ENCODE measurements at places on chromosomes 7 and 10.

GRCh38 chr7:121761399-121761798, 111.6 kb upstream of the PTPRZ1 start:
- H3K27ac ChIP-seq = no peak overlapping the region
- no peak overlapping the region for H3K4me3 ChIP-seq
- H3K27me3 ChIP-seq = no peaks in the 10 kb centered on the region
- H3K4me1 ChIP-seq = no peaks in the 10 kb centered on the region
- no peaks in the 10 kb centered on the region for H3K36me3 ChIP-seq

- H3K36me3 ChIP-seq = peaks cover 26% of the 10 kb centered on the region
- DNase-seq = no peak
- H3K4me1 ChIP-seq = peaks cover 30% of the 10 kb centered on the region
- H3K4me3 ChIP-seq = no peak overlapping the region
Observed at GRCh38 chr7:2063563-2064260, 169.0 kb downstream of the MAD1L1 start.

DNA sequence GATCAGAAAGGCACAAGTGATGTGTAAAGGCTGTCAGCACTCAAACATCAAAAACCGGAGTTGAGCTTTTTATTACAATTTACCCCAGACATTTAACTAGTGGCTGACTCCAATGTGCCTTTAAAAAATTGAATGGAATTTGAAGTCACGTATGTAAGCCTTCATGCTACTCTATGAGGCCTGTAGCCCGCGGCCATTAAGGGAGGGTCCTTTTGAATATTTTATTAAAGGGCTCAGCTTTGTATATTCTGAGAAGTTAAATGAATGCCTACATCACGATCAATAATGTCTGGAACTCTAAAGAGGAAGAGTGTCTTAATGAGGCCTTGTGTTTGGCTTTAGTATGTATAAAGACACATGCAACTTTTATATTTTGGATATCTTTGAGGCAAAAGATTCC, 916.6 kb upstream of the CELF2 start:
- H3K36me3 ChIP-seq = no peaks in the 10 kb centered on the region
- no peaks in the 10 kb centered on the region for H3K4me1 ChIP-seq
- H3K4me3 ChIP-seq = no peak overlapping the region
- DNase-seq = no peak
- H3K27ac ChIP-seq = no peak overlapping the region

- peaks cover 44% of the 10 kb centered on the region for H3K4me1 ChIP-seq
- DNase-seq = no peak
- H3K27me3 ChIP-seq = peaks cover 8% of the 10 kb centered on the region
- H3K27ac ChIP-seq = no peak overlapping the region
- H3K4me3 ChIP-seq = no peak overlapping the region
- H3K36me3 ChIP-seq = no peaks in the 10 kb centered on the region
Observed at GRCh38 chr7:106369816-106370215, 85.0 kb upstream of the NAMPT start.

DNA sequence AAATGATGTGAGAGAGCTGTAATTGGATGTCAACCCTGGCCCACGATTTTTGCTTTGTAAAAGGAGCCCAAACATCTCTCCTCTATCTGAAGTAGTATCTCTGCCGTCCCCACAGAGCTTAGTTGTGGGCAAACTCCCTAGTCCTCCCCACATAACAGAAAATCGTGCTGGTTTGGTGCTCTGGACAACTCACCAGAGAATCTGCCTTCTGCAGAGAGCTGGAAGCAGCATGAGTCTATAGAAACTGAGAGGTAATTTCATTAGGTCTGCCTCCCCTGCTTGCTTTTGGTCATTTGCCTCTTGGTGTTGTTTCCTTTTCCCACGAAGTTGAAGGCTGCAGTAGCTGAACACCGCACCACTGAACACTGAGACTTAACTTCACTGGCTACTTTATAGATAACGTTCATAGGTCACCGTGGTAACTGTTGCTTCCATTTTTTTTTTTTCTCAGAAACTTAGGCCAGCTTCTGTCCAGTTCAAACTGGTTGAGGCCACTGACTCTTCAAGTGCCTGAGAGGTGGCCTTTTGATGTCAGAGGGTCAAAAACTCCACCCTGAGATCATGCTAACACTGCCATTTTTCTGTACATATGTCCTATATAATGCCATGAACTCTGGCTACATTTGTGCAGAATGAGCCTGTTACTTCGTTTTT, 3.3 kb upstream of the CDCA7L start:
- no peak for DNase-seq
- peaks cover 9% of the 10 kb centered on the region for H3K36me3 ChIP-seq
- peaks cover 4% of the 10 kb centered on the region for H3K27me3 ChIP-seq
- no peak overlapping the region for H3K27ac ChIP-seq
- peaks cover 34% of the 10 kb centered on the region for H3K4me1 ChIP-seq

DNA sequence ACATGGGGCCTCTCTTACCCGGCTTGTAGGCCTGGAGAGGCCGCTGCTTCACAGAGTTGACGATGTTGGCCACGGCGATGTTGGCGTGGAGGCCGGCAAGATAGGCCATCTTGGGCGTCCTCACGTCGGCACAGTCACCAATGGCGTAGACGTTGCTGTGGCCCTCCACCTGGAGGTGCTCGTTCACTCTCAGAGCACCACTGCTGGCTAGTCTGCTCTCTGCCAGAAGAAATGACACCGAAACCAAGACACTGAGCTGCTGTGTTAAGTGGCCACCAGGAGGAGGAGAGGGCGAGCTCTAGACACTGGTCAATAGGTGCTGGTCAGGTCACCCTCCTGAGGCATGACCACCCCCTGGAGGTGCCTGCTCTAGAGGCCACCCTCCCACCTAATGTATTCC, 17.7 kb downstream of the AIFM2 start:
- peaks cover 62% of the 10 kb centered on the region for H3K36me3 ChIP-seq
- H3K4me3 ChIP-seq = no peak overlapping the region

- no peak for DNase-seq
- peaks cover 5% of the 10 kb centered on the region for H3K27me3 ChIP-seq
- no peak overlapping the region for H3K4me3 ChIP-seq
- H3K36me3 ChIP-seq = peaks cover 2% of the 10 kb centered on the region
- H3K27ac ChIP-seq = no peak overlapping the region
- H3K4me1 ChIP-seq = peaks cover 10% of the 10 kb centered on the region
Observed at GRCh38 chr10:7686351-7687171, 16.6 kb upstream of the ITIH2 start.

GRCh38 chr7:33307205-33307604, 177.8 kb downstream of the BBS9 start:
- H3K4me3 ChIP-seq = no peak overlapping the region
- no peaks in the 10 kb centered on the region for H3K27me3 ChIP-seq
- peaks cover 35% of the 10 kb centered on the region for H3K36me3 ChIP-seq
- no peaks in the 10 kb centered on the region for H3K4me1 ChIP-seq

DNA sequence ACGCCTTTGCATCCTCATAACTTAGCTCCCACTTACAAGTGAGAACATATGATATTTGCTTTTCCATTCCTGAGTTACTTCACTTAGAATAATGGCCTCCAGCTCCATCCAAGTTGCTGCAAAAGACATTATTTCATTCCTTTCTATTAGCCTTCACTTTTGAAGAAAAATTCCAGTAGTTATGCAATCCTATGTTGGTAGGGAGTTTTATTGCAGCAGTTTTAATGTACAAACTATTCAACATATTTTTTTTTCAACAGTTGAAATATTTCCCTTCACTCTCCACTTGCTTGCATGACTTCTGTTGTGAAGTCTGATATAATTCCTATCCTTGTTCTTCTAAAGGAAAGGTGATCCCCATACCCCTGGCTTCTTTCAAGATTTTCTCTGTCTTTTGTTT, 27.3 kb upstream of the ARHGAP22 start:
- H3K27me3 ChIP-seq = peaks cover 39% of the 10 kb centered on the region
- H3K4me1 ChIP-seq = peaks cover 19% of the 10 kb centered on the region

GRCh38 chr10:73837072-73837471, 25.7 kb upstream of the NDST2 start:
- no peak overlapping the region for H3K27ac ChIP-seq
- peaks cover 64% of the 10 kb centered on the region for H3K36me3 ChIP-seq
- no peak overlapping the region for H3K4me3 ChIP-seq

- H3K36me3 ChIP-seq = peaks cover 11% of the 10 kb centered on the region
- H3K27me3 ChIP-seq = no peaks in the 10 kb centered on the region
- peaks cover 49% of the 10 kb centered on the region for H3K4me1 ChIP-seq
- DNase-seq = no peak
- no peak overlapping the region for H3K27ac ChIP-seq
Observed at GRCh38 chr7:24903559-24903958, 76.4 kb downstream of the OSBPL3 start.

DNA sequence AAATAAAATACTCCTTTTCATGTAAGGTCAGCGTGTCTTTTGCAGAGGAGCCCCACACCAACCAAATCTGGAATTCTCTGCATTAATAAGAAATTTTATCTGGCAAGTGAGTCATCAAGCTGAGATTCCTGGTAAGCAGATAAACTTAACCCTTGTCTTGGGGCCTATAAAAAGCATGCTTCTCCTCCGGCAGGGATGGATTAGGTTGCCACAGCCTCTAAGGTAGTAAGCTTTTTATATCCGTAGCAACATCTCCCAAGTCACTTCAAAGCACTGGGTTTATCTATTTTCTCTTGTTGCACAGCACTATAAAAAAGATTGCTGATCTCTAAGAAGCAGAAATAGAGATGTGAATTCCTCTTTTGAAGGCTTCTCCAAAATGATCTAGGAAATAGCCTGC, 202.8 kb upstream of the NOBOX start:
- no peak overlapping the region for H3K27ac ChIP-seq
- H3K27me3 ChIP-seq = no peaks in the 10 kb centered on the region
- H3K4me1 ChIP-seq = no peaks in the 10 kb centered on the region
- peaks cover 28% of the 10 kb centered on the region for H3K36me3 ChIP-seq
- DNase-seq = no peak
- no peak overlapping the region for H3K4me3 ChIP-seq

DNA sequence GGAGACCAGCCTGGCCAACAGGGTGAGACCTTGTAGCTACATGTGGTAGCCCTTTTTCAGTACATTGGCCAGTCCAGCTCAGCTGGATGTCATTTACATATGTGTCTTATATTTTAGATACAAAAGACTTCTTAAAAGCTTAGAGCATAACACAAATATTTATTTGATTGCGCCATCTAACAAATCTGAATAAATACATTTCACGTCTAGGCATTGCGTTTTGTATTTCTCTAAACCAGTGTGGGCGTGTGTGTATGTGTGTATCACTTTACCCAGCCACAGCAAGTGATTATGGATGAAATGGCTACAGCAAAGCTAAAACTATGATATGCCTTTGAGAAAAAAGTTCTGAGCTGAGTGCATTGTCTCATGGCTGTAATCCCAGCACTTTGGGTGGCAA, 14.0 kb downstream of the RABGEF1 start:
- no peak overlapping the region for H3K27ac ChIP-seq
- H3K4me1 ChIP-seq = peaks cover 62% of the 10 kb centered on the region
- H3K27me3 ChIP-seq = no peaks in the 10 kb centered on the region
- no peak for DNase-seq
- H3K4me3 ChIP-seq = no peak overlapping the region
- H3K36me3 ChIP-seq = peaks cover 13% of the 10 kb centered on the region

Data from activated T-cell treated with anti-CD3 and anti-CD28 coated beads, Interleukin-2, amount 50 U/mL, for 24 hours (primary cell).